Bronchial smooth muscle cell (primary cell): ENCODE measurements at places on chromosomes 2 and 18. TPM values are rescaled to one million over a fixed set of nuclear protein-coding genes. Genes with fewer than 3 reads are reported as not detected.

The ATP6V1B1 gene
- total RNA-seq, result 0.79 and 1.3 TPM in 2 replicates

The GKN1 gene
- not detected in 2 replicates for total RNA-seq

The DNAJC10 gene
- 70.1 and 75.6 TPM in 2 replicates for total RNA-seq

The GALNT3 gene
- total RNA-seq, result 0.16 and 0.17 TPM in 2 replicates

The DCDC2C gene
- not detected in 2 replicates for total RNA-seq

The NT5DC4 gene
- not detected in 2 replicates for total RNA-seq

The HMSD gene
- total RNA-seq, result not detected in 2 replicates

The METTL4 gene
- total RNA-seq, result 5.9 and 6.1 TPM in 2 replicates

The IGFBP5 gene
- 213 and 793 TPM in 2 replicates for total RNA-seq

The CRIM1 gene
- total RNA-seq, result 63.9 and 74.7 TPM in 2 replicates

The ZNF804A gene
- 0.86 and 4.7 TPM in 2 replicates for total RNA-seq

The IL36A gene
- not detected in 2 replicates for total RNA-seq

The RTTN gene
- total RNA-seq, result 6.5 and 7.4 TPM in 2 replicates

The ST8SIA5 gene
- 0.16 TPM in 1 of 2 replicates, not detected in the other for total RNA-seq

The PFN4 gene
- 0.43 and 0.63 TPM in 2 replicates for total RNA-seq

The SPAG16 gene
- 38.1 and 43.7 TPM in 2 replicates for total RNA-seq

The DAW1 gene
- 0.16 TPM in 1 of 2 replicates, not detected in the other for total RNA-seq

The ERFE gene
- 0.32 and 1.3 TPM in 2 replicates for total RNA-seq

The PTPRN gene
- total RNA-seq, result 7.2 and 12.6 TPM in 2 replicates
